GM18507 (cell line): ENCODE measurements at places on chromosomes 2 and 18.

GRCh38 chr2:233363744-233364235, 9.5 kb downstream of the DGKD start:
- no peak for DNase-seq

GRCh38 chr2:240353086-240353798, 82.2 kb upstream of the GPC1 start:
- DNase-seq = no peak

GRCh38 chr2:155815851-155816250, 516.7 kb downstream of the NR4A2 start:
- peak; percentile 2 for DNase-seq

DNA sequence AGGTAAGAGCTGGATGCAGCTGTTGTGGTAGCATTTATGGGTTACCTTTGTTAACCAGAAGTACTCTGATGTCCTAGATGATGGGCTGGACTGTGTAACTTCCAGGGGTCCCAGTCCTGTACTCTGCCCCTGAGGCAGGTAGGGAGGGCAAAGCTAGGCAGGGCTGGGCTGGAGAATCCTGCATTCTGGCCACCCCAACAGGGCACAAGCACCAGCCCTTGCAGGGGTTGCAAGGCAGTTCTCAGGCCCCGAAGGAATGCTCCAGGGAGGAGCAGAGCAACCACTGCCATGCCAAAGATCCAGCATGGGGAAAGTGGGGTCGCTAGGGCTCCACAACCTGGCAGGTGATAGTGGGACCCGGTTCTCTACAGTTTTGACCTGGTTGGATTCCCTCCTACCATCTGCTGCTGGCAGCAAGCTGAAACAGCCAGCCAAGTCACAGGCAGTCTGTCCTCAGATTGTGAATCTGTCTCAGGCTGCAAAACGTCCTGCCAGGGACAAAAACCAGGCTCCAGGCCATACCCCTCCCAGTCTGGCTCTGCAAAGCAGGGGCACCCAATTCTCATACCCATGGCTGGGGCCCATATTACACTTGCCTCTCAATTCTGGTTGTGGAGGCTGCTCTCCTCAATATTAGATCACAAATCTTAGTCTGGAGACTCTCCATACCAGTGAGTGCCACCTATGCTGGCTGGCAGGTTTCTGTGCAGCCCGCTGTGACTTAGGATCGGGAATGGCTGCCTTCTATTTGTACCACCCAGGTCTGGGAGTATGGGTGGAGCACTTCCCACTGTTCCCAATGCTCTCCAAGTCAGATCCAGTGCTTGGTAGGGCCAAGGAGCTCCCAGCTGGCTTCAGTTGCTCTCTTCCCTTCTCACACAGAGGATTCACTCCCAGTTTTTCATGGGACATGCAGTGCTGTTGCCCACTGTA, 61.1 kb downstream of the SMCHD1 start:
- no peak for DNase-seq

GRCh38 chr2:74576863-74577229, 22.3 kb downstream of the DOK1 start:
- no peak for DNase-seq

GRCh38 chr2:193796847-193797246, 1602.1 kb upstream of the TMEFF2 start:
- DNase-seq = no peak

GRCh38 chr18:37452015-37452414, 113.6 kb downstream of the CELF4 start:
- no peak for DNase-seq

DNA sequence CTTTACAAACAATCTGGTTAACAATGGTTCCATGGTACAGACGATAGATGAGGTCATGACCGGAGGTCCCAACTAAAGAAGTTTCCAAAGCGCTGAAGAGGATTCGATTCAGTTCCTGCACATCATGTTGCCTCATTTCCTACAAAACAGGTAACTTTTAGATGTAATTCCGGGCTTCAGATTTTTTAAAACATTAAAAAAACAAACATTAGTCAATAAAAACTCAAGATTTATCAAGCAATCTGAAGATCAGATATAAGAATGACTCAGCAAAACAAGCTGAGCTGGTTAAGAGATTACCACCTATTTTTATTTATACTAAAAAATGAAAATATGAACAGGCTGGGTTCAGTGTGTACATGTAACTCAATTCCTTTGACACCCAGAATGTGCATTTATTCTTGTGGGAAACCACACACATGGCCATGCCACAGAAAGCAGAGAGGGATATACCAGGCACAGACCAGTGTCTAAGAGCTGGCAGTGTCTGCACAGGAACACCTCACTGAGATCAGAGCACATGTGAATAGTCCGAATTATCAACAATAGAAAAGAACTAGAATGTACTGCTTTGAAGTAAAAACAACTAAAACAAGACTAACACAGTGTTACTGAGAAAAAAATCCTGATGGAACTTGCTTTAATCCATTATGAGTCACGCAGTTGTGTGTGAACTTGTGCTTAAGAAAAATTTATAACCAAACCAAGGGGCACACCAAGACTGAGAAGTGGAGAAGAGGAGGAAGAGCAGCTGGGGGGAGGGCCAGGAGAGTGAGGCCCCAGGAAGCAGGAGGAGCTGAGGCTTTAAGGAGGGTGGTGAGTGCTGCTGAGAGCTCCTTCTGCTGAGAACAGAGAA, 9.5 kb downstream of the USP40 start:
- DNase-seq = no peak

- peak; percentile 4 for DNase-seq
Observed at GRCh38 chr2:36059691-36060090, 295.9 kb upstream of the CRIM1 start.

GRCh38 chr2:136767030-136767429, 1.7 kb downstream of the THSD7B start:
- DNase-seq = no peak

DNA sequence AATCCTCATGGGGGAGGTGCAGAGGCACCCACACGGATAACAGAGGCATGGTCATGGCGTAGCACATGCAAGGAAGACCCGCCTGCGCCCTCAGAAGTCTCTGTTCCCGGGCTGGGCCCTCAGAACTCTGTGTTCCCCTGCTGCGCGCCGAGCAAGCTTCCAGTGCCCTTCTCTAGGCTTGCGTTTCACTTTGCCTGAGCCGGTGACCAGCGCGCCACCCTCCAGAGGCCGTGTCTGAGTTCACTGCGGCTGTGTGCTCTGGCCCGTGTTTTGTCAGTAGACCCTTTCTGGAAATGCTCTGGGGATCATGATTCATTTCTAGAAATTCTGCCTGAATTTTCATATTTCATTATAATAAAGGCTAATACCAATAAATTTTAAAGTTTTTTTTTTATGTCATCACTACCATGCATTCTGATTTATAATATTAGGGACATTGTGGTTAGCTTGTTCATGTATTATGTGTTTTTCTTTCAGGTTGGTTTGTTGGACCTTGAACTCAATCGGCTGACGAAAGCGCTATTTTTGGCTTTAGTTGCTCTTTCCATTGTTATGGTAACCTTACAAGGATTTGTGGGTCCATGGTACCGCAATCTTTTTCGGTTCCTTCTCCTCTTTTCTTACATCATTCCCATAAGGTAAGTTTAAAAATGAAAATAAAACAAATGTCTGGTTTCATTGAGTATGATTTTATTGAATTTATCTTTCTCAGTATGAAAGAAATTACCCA, 142.7 kb upstream of the NFATC1 start:
- DNase-seq = no peak

DNA sequence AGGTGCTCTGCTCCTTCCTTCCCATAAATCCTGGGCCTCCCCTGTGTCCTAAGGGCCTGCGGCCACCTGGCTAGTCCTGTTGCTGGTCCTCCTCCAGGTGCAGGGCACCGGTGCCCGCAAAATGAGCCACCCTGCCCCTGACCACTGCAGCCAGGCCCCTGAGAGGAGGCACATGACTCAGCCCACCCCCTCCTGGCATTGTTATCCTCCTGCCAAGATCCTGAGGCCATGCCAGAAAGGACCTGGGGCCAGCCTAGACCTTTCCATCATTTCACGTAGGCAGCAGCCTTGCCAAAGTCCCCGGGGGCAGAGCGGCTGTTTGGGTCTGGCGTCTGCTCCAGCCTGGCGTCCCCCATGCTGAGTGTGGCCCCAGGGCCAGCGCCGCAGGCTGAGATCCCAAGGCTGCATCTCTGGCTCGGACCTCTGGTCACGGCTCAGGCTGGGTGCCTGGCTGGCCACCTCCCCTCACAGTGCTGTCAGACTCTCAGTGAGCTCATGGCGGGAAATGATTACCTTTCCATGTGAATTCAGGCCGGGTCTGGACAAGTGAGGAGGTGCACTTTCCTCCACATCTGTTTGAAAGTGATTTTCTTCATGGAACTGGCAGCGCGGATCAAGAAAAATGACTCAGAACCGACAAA, 81.0 kb downstream of the NDUFA10 start:
- no peak for DNase-seq

GRCh38 chr2:217510771-217511291, 492.0 kb downstream of the TNS1 start:
- DNase-seq = peak; percentile 40

- no peak for DNase-seq
Observed at GRCh38 chr2:10223932-10224720, 78.6 kb upstream of the HPCAL1 start.

GRCh38 chr2:6224267-6224666, 532.1 kb downstream of the SOX11 start:
- no peak for DNase-seq

GRCh38 chr2:114661971-114662939, 219.8 kb downstream of the DPP10 start:
- DNase-seq = no peak

GRCh38 chr2:14633461-14634181, 1.1 kb downstream of the LRATD1 start:
- DNase-seq = no peak

DNA sequence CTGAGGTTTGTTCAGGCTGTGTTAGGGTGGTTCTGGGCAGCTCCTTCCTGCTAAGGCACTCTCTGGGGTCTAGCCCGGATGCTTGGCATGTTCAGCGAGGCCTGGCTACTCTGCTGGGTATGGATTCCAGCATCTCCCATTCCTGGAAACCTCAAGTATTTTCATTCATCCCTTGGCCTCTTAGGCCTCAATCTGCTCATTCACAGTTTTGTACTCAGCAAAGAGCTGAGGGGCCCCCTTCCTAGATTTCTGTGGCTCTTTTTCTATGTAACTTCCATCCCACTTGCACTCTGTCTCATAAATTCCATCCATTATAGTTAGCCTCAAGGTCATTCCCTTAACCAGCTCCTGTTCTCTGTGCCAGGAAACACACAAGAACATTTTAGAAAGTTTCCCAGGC, 798.8 kb upstream of the HS6ST1 start:
- DNase-seq = no peak

- DNase-seq = no peak
Observed at GRCh38 chr2:151037434-151037833, 224.2 kb downstream of the RBM43 start.

GRCh38 chr2:28185891-28186290, 206.8 kb upstream of the FOSL2 start:
- DNase-seq = no peak

- DNase-seq = no peak
Observed at GRCh38 chr2:4732560-4732959, 959.6 kb upstream of the SOX11 start.

DNA sequence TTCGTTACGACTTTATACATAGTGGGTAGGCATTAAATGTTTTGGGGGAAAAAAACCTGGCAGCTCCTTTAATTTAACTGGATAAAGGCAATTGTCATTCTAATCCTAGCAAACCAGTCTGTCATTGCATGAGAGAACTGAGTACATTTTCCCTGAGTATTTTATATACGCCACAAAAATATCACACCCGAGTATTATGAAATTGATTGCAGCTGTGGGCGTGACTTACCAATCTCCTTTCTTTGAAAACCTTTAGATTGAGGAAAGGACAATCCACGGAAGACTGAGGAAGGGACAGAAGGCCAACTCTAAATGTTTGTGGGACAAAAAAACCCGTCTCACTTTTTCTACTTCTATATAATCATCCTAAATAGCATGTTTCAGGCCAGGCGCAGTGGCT, 9.0 kb downstream of the TM4SF20 start:
- no peak for DNase-seq

DNA sequence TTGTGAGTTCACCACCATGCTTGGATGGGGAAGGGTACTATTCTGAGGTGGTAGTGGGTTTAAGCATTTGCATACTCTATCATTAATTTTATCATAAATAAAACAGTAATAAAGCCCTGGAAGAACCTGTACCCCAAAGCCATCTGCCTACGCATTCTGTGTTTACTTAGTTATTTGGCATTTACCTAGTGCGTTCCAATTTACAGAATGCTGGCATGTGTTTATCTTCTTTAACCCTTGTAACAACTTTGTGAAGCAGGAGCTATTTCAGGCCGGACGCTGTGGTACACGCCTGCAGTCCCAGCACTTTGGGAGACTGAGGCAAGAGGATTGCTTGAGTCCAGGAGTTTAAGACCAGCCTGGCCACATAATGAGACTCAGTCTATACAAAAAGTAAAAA, 17.8 kb upstream of the ODC1 start:
- no peak for DNase-seq

GRCh38 chr18:36185901-36186460, 1.3 kb upstream of the MOCOS start:
- DNase-seq = no peak

- DNase-seq = no peak
Observed at GRCh38 chr2:28652217-28652616, 99.4 kb upstream of the PPP1CB start.

- no peak for DNase-seq
Observed at GRCh38 chr2:238704471-238705225, 143.2 kb upstream of the TWIST2 start.

GRCh38 chr2:39228413-39229209, 15.2 kb downstream of the CDKL4 start:
- DNase-seq = no peak
